ENCODE measurements at places on chromosomes 5 and 9.

- no peak for DNase-seq
Measured at GRCh38 chr5:109223531-109223930, 186.2 kb downstream of the PJA2 start.

GRCh38 chr9:124359855-124360678 lies 55.2 kb downstream of the PSMB7 start:
- DNase-seq = no peak

DNA sequence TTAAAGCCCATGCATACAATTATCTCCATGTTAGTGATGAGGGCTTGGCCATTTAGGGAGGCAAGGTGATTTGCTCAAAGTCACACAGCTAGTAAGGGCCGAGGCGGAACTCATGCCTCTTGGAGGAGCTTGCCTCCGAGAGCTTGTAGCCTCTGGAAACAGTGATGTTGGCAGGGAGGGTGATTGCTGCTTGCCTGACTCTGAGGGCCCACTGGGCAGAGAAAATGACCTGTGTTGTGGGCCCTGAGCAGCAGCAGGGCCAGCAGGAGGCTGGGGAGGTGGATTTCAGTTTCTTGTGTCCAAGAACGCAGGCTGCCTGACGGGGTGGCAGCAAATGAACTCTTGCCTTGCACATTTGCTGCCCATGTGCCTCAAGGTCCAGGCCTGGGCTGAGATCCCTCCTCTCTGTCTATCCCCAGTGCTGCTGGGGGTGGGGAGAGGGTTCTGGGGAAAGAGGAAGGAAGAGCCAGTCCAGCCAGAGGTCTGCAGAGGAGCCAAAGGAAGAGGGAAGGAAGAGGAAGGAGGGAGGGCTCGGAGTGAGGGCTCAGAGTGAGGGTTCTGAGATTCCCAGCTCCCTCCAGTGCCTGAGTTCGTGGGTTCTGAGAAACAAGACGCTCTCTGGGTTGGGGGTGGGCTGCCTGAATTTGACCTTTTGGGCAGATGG lies 16.2 kb upstream of the PTGS1 start:
- no peak for DNase-seq

DNA sequence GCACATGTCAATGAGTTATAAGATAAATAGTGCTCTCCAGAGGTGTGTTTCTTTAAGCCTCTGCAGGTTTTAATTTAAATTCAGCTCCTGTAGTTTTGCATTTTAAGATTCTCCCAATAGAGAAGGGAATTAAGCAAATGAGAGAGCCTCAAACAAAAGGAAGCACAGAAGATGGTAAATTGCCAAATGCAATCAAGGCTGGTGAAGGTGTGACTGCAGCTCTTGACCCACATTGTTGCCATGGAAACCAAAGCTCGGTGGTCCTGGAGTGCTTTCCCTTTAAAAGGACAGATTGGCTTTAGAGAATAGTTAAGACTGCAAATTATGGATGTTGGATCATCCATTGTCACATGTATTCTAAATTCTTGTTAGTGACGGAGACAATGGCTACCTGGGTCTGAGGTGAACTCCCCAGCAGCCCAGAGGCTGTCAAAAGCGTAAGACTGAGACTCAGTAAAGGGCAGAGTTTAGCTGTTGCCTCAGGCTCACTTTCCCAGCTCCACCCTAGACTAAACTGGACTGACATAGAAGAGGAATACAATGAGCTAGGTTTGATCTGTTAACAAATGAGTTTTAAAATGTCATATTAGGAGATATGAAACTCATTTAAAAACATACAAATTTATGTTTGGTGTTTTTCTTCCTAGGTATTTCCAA lies 12.3 kb downstream of the GAPT start:
- no peak for DNase-seq

DNA sequence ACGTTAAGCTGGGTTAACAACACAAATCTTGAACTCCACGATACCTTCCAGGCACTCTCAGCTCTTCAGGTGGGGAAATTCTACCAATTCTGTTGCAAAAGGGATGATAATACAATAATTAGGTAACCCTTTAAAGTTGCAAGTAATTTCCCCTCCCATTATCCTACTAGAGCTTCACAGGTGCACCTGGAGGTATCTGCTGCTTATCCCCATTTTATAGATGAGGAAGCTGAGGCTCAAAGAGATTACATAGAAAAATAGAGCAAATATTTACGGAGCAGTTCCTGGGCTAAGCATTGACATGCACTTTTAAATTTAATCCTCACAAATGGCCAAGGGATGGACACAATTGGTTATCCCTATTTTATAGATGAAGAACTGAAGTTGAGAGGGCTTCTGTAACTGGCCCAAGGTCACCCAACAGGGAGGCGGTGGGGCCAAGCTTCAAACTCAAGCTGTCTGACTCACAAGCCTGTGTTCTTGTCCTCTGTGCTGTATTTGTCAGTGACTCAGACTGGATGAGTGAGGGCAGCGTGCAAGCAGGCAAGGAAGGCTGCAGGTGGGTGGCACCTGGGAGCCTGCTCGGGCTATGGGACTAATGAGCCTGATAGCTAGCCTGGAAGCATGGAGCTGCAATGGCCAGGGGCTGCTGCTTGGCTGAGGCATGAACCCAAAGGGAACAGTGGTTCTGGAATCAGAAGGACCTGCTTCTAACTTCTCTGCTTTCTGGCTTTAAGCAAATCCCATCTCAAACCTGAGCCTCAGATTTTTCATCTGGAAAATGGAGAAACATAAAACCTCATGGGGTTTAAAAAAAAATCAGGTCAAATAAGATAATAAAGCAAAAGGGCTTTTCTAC lies 105.5 kb downstream of the PDE6A start:
- DNase-seq = no peak

DNA sequence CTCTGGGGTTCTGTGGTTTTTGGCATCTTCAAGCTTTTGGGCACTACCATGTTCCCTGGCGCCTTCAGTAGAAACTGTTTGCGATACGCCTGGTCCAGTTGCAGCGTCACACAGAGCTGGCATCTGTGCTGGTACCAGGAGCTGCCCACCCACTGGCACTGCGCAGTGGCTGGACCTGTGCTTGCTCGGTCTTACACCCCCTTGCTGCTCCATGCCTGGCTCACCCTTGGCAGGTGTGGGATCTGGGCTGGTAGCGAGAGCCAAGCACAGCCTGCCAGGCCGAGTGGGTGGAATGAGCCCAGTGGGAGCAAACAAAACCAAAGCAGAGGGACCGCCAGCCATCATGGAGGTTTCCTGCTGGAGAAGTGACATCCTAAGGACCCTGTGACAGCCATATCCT lies 170.2 kb upstream of the IRX2 start:
- DNase-seq = no peak

DNA sequence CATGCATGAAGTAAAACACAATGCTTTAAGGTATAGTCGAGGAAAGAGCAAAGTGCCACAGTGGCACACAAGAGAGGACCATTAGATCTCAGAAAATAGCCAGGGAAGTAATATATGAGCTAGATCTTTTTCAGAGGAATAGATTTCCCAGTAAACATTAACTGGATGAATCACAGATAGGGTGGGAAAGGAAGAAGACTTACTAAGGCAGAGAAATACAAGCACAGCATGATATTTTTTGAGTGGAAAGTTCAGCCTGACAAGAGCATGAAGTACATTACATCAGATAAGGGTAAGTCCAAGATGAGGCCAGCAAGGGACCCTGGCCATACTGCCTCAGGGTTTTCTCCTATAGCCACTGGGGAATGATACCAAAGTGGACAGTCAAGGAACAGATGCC lies 804.6 kb upstream of the DMAC1 start:
- no peak for DNase-seq

DNA sequence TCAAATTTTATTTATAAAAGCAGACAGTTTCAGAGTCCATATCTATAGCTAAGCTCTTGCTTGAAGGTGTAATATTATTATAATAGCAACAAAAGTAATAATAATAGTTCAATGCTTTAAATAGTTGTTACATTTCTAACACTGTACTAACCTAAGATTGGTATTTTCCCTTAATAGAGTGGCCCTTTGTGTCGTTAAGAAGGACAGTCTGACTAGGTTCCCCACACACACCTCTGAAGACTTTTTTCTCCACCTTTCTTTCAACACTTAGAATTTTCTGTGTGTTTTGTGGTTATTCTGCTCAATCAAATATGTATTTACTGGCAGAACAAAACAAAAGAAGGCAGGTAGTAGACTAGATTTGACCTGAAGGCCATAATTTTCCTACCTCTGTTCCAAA lies 223.2 kb upstream of the ACO1 start:
- DNase-seq = no peak

GRCh38 chr5:108216890-108217289 lies 165.0 kb downstream of the FBXL17 start:
- DNase-seq = no peak

Data from stimulated activated CD8-positive, alpha-beta memory T cell treated with anti-CD3 and anti-CD28 coated beads, Interleukin-4, amount 100 ng/mL, for 4 hours (primary cell).